ENCODE measurements at places on chromosomes 6 and 20. TPM values are rescaled to one million over a fixed set of nuclear protein-coding genes. Genes with fewer than 3 reads are reported as not detected.

DNA sequence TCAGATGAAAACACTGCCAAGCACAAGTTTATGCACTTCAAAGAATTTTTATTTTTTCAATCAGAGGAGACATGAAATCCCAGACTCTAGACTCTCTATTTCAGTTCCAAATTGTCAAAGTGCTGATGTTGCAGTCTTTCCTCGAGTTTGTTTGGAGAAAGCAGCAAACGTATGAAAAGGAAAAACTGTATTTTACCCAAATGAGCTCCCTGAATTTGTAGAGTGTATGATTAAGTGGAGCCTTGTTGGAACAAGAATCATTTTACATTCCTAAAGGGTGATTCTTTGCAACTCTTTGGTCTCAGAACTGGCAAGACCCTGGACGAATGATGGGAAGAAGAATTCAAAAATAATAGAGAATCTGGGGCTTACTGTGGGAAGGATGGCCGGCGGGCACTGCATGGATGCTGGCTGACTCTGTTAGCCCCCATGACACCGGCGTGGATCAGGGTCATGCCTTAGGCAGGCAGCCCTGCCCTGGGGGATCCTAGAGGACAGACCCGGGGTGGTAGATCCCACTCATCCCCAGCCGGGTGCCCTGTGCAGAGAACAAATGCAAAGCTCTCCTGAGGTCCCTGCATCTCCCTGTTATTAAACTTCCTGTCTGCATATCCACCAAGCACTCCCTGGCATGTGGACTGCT is 207.4 kb downstream of the FNDC1 start:
- peak; percentile 8 for DNase-seq

TOMM34 gene
- polyA plus RNA-seq: 53.1 TPM

DNA sequence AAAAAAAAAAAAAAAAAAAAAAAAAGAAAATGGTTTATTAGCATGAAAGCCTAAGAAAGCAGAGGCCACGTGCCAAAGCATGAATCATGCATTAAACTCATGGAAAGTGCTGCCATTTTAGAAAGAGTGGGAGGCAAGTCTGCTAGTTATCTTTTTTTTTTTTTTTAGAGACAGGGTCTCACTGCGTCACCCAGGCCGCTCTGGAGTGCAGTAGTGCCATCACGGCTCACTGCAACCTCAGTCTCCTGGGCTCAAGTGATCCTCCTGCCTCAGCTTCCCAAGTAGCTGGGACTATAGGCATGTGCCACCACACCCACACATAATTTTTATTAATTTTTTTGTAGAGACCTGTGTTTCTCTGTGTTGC is 5.2 kb downstream of the VWA7 start:
- DNase-seq: no peak

DPM1 gene
- polyA plus RNA-seq: 76.7 TPM

DNA sequence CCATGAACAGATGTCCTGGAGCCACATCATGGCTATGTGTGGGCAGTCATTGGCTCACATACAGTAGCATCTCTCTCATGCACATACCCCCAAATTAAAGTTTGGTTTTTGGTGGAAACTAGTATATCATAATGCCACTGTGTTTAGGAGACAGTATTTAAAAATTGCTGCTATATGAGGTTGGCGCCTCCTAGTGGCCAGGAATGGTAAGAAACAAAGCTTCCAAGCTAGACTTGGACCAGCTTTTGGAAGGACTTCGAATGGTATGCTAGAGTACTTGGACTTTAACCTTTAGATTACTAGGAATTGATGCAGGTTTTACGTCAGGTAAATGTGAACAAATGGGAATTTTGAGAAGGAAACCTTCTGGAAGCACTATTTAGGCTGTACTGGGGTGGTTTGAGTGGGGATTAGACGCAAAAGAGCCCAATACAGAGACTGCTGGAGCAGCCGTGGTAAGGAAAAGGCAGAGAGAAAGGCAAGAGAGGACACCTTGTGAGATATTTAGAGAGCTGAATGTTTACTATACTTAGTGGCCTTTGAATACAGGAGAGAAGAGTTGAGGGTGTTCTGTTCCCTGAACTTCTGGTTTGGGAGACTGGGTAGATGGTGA is 23.8 kb downstream of the PRSS35 start:
- DNase-seq: peak; percentile 40

- peak; percentile 96 for DNase-seq
Observed at GRCh38 chr20:58457083-58457695, 58.0 kb downstream of the APCDD1L start.

DNA sequence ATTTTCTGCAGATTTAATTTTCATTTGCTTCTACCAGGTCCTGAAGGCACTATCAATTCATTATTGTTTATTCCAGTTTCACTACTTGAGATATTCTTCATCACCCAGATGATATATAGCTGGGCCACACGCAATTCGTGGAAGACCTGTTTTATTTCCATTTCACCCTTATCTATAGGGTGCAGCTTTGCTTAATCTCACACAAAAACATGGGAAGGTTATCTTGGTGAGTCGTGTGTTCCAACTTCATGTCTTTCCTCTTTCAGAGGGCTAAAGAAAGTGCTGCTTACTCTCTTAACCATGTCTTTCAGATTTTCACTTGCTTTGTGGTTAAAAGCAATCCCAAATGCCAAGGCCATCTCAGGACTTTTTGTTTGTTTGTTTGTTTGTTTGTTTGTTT is 194.0 kb downstream of the SOD2 start:
- no peak for DNase-seq

RBM12 gene
- polyA plus RNA-seq: 15.0 TPM

TAAR1 gene
- not detected for polyA plus RNA-seq

TUBB1 gene
- polyA plus RNA-seq: not detected

All from foreskin keratinocyte (primary cell).